ENCODE measurements at places on chromosomes 7 and 10.

DNA sequence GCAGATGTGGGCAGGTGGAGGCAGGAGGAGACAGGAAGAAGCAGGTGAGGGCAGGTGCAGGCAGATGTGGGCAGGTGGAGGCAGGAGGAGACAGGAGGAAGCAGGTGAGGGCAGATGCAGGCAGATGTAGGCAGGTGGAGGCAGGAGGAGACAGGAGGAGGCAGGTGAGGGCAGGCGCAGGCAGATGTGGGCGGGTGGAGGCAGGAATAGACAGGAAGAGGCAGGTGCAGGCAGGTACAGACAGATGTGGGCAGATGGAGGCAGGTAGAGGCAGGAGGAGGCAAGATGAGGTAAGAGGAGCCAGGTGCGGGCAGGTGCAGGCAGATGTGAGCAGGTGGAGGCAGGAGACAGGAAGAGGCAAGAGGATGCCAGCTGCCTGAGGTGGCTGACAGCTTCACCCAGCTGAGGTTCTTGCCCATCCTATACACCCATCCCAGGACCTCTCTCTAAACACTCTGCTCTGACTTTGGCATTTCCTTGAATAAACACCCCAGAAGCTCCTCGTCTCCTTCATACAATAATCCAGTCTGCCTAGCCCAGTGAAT lies 33.0 kb downstream of the PTPRE start:
- DNase-seq, result no peak

- DNase-seq, result no peak
Observed at GRCh38 chr10:116542007-116542677, 3.6 kb upstream of the PNLIP start.

- DNase-seq, result no peak
Observed at GRCh38 chr10:121452581-121452980, 145.7 kb downstream of the FGFR2 start.

DNA sequence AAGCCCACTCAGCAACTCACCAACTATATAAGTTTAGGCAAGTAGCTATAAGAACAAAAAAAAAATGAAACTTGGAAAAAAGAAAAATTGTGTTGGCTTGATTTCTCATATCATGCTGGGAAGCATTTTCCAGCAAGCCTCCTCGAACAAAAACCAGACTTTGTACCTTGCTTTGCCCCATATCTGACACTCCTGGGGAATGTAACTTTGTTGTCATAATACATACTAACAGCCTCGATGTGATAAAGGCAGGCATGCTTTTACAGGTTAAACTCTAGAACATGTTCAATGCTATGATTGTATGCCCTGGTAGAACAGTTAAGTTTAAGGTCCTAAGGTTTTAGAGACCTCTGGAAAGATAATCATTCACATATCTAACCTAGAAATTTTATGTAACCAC lies 11.6 kb downstream of the CFAP43 start:
- no peak for DNase-seq

DNA sequence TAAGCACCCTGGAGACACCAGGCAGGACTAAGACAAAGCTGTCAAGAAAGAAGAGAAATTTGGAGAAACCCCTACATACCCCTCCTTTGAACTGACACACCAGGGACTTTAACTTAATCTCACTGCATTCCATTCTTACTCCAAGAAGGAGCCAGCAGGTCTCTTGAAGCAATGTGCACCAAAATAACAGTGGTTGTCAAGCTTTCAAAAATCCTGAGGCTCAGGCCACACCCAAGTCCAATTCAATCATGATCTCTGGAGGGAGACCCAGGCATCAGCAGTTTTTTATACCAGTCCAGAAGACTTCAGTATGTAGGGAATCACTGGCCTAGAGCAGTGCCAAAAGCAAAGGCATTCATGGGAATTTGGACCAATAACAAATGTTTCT lies 6.8 kb downstream of the SLC25A13 start:
- no peak for DNase-seq

DNA sequence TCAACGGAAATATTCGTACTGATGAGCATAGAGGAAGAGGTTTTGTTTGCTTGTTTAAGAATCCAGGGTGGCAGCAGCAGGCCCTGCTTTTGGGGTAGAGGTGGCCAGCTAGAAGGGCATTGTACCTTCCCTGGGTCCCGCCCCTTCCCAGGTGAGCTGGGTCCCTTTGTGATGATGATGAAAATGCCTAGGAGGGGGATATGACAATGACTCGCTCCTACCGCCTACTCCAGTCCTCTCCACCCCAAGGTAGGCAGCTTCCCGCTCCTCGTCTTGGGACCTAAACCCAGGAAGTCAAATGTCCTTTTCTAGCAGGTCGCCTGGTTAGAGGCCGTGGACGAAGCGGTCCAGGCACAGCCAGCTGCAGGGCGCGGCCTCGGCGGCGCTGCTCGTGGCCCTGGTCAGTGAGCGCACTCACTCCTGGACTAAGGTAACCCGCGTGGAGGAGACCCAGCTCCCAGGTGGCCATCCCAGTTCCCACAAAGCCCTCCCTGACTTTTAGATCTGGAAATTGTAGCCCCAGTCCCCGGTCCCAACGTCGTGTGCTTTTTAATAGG lies 141.4 kb downstream of the LSMEM1 start:
- DNase-seq, result no peak

DNA sequence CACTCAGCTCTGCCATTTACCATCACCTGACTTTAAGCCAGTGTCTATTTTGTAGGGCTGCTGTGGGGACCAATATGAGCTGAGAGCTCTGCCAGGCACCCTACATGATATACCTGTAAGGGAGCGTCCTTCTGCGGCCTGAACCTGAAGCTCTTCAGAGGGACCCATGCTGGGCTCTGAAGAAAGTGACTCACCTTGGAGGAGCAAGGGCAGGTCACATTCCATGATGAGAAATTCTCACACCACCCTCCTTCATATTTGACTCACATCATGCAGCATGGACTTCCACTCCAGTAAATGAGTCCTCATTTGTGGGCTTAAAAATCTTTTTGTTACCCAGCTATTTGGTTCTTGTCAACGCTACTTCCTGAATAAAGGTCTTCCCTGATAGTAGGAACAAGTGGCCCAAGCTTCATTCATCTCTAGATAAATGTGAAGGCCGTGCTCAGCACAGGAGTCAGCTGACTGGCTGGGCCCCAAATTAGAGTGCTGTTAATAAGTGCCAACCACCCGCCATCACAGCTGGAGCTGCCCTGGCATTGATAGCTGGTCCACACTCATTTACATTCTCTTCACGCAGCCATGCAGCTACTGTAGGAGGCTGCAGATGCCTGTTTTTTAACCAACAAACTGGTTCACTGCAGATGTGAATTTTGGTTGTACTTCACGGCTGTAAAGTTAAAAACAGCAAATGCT lies 78.4 kb downstream of the RNF216 start:
- peak; percentile 67 for DNase-seq

GRCh38 chr7:15936991-15937390 lies 250.5 kb upstream of the MEOX2 start:
- DNase-seq, result no peak

DNA sequence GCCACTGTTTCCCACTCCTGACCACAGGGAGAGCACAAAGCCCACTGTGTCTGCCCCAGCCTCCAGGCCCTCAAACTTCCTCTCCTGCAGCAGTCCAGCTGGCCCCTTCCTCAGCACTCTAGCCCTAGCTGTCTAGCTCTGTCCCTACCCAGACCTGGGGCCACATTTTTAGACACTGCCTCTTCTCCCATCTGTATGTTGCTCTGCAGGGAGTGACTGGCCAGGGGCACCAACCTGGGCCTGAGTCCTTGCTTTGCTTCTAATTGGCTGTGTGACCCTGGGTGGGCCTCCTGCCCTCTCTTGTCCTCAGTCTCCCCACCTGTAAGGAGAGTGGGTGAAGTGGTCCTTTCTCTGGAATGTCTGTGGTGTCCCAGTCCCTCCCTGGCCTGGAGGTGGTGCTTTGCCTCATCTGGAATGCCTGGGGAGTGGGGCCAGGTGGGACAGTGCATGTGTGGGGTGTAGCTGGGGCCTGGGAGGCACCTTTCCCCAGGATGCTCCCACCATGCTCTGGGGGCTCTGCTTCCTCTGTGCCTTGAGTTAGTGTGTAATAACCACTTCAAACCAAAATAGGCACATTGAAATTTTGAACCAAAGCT lies 25.1 kb downstream of the AQP1 start:
- no peak for DNase-seq

- no peak for DNase-seq
Observed at GRCh38 chr7:148303295-148304082, 287.1 kb upstream of the C7orf33 start.

All from caudate nucleus (tissue), 63 donors.